ENCODE measurements at places on chromosomes 7 and 10. TPM values are rescaled to one million over a fixed set of nuclear protein-coding genes. Genes with fewer than 3 reads are reported as not detected.

The VIPR2 gene
- total RNA-seq = 3.1 TPM

The AKR1B1 gene
- 189 TPM for total RNA-seq

DNA sequence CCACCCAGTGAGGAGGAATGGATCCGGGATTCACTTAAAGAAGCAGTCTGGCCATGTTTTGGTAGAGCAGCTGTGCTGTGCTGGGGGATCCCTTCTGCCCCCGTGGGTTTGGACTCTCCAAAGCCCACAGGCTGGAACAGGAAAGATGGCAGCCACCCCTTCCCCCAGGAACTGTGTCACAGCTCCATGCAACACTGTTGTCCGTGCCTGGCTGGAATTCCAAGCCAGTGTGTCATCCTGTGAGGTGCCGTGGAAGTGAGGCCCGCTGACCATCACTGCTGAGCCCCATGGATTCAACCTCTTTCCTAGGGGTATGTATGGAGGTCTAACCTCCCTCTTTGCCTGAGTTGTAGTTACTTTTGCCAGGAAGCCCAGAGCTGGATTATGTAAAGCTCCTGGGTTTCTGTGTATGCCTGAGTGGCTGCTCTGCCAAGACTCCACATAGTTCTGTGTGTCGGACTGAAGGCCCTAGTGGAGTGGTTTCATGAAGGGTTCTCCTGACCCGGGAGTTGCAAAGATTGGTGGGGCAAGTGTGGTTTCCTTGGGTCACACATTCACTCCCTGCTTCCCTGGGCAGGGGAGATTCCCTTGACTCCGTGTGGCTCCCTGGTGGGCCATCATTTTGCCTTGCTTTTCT, 35.1 kb upstream of the PCGF5 start:
- DNase-seq = no peak
- no peak overlapping the region for H3K4me3 ChIP-seq
- no peaks in the 10 kb centered on the region for H3K27me3 ChIP-seq
- H3K4me1 ChIP-seq = no peaks in the 10 kb centered on the region
- no peak overlapping the region for H3K27ac ChIP-seq

DNA sequence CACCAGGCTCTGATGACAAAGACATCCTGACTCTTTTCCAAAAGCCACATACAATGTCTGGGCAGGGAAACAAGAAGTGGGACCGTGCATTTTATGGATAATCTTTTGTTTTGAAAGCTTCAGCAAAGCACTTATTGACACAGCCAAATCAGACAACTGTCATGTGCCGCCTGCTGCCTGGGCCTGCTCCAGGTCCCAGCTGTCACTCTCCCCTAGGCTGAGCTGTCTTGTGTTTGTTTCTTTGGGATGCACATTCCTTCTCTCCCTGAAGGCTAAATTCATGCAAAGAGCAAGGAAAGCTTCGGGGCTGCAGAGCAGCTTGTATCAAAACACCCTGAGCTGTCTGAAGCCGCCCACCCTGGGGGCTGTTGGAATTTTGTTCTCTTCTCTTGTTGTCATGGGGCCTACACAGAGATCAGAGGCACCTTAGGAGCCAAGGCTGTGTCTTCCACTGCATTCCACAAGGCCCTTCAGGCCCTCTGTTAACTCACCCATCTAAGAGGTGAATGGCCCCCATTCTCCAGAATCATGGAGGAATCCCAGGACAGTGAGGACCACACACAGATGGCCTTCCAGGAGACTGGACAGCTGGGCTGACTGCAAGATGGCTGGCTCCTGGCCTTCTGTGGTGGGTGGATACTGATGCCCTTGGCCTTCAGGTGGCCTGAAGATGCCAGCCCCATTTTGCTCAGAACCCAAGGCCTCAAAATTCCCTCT, 17.8 kb upstream of the SLC18A2 start:
- H3K27me3 ChIP-seq = no peaks in the 10 kb centered on the region
- H3K36me3 ChIP-seq = no peaks in the 10 kb centered on the region
- DNase-seq = no peak
- peaks cover 1% of the 10 kb centered on the region for H3K4me1 ChIP-seq
- H3K27ac ChIP-seq = no peak overlapping the region
- no peak overlapping the region for H3K4me3 ChIP-seq

DNA sequence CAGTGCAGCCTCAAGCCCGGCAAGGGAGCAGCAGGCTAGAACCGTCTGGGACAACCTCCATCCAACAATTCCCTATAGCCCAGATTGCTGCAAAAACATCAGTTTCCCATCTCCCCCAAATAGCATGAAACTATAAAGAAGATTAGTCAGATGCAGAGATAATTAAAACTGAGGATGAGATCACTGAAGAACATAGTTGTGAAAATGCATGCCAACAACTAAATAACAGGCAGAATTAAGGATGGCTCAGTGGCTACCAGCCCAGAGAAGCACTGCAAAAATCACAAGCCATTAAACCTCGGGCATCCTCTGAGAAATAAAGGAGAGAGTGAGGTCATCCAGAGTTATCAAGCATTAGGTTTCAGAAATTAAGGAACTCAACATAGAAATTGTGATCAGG, 427.1 kb downstream of the TNS3 start:
- DNase-seq = no peak
- H3K36me3 ChIP-seq = no peaks in the 10 kb centered on the region
- no peak overlapping the region for H3K27ac ChIP-seq
- H3K4me1 ChIP-seq = no peaks in the 10 kb centered on the region
- no peaks in the 10 kb centered on the region for H3K27me3 ChIP-seq

DNA sequence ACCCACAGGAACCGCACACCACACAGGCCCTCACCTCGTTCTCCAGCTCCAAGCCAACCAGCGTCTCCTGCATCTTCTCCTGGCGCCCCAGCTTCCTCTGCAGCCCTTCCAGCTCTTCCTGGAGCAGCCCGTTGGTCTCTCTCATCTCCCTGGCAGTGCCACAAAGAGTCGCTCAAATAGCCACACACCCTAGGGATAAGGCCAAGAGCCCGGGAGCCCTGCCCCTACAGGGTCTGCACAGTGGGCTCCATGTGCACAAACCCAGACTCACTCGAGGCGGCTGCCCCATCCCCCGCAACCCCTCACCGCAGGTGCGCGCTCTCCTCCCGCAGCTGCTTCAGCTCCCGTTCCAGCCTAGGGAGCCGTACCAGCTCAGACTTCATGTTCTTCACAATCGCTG, 16.9 kb downstream of the MAD1L1 start:
- no peak overlapping the region for H3K4me3 ChIP-seq
- H3K36me3 ChIP-seq = peaks cover 49% of the 10 kb centered on the region
- no peaks in the 10 kb centered on the region for H3K4me1 ChIP-seq
- H3K27me3 ChIP-seq = no peaks in the 10 kb centered on the region

All from H1 (cell line).